Stimulated activated CD8-positive, alpha-beta memory T cell treated with anti-CD3 and anti-CD28 coated beads, Interleukin-4, amount 100 ng/mL, for 1 hour (primary cell): ENCODE measurements at places on chromosomes 5 and 9.

DNA sequence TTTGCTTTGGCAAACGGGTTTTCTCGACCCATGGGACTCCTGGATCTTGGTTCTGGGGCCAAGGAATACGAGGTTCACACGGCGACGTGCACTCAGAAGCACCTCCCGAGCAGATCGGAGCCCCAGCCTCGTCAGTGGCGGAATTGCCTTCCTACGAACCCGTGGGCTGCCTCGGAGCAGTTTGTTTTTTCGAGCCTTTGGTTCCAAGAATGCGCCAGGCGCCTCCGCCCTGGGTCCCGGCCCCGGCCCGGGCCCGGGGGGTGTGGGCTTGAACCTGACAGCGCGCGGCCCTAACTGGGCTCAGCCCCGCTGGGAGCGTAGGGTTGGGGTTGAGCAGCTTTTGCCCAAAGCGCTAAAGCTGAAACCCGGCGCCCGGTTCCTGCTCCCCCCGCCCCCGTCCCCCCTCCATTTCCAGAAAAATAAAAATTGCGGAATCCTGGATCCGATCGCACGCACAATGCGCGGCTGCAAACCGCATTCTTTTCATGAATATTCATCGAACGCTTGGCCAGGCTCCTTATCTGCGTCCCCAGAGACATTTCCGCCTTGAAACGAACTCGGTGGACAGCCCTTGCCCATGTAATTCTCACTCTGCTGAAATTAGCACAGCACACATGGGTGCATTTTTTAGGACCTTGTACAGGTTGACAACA, 1.0 kb downstream of the BASP1 start:
- no peak for DNase-seq

DNA sequence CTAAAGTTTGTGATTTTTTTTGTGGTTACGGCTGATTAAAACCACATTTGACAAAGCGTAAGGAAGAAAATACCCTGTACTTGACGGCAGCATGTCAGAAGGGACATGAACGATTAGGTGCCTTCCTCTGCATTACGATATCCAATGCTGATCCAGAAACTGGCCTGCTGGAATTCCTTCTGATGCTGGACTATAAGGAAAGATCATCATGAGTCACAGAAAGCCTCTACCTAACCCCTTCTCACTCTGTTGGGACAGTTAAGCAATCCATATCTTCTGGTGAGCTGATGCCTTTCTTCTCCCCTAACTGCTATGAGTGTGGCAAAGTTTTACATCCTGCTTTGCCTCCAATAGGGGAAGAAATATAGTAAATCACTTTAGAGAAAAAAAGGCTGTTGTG, 78.4 kb upstream of the PAPPA start:
- DNase-seq, result no peak

- no peak for DNase-seq
Observed at GRCh38 chr5:114174837-114175236, 187.0 kb upstream of the KCNN2 start.

GRCh38 chr5:112097768-112098167, 321.3 kb downstream of the EPB41L4A start:
- no peak for DNase-seq

- DNase-seq, result no peak
Observed at GRCh38 chr5:132480893-132481595, 9.5 kb downstream of the IRF1 start.

- no peak for DNase-seq
Observed at GRCh38 chr9:124050955-124051354, 39.4 kb downstream of the LHX2 start.

DNA sequence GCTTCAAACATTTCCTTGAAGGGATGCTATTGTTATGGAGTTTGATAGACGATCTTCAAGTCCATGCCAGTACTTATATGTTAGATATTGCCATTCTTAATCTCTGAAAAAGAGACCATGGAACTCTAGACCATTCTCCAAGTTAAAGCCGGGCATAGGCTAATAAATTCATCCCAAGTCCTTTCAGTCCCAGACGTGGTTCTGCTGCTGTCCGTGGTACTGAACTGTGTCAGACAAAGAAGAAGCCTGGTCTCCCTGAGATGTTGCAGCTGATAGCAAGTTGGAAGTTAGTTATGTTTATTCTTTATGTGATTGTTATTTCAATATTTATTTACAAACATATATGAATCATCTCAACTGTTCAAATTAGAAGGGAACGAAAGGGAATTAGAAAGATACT, 158.7 kb downstream of the NMUR2 start:
- DNase-seq, result no peak

- DNase-seq, result no peak
Observed at GRCh38 chr9:11257992-11258391, 645.2 kb upstream of the PTPRD start.
